ENCODE measurements at places on chromosomes 16 and 17.

DNA sequence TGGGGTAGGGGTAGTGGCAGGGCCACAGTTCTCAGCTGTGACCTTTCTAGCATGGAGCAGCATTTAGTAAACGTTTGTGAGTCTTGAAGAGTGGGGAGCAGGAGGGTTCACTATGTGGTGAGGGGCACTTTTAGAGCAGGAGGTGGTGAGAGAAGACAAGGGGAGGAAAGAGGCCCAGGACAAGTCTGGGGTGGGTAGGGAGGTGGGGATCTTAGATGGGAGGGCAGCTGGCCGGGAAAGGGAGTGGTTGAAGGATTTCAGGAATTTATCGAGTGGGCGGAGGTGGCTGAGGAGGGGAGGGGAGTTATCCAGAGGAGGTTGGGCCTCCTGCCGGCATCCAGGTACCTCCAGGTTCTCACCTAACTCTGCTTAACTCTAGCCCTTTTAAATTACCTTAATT lies 1.9 kb downstream of the CLEC16A start:
- H3K27ac ChIP-seq: peak overlapping the region; percentile 89
- DNase-seq: no peak
- H3K36me3 ChIP-seq: no peaks in the 10 kb centered on the region
- no peak overlapping the region for H3K4me3 ChIP-seq

DNA sequence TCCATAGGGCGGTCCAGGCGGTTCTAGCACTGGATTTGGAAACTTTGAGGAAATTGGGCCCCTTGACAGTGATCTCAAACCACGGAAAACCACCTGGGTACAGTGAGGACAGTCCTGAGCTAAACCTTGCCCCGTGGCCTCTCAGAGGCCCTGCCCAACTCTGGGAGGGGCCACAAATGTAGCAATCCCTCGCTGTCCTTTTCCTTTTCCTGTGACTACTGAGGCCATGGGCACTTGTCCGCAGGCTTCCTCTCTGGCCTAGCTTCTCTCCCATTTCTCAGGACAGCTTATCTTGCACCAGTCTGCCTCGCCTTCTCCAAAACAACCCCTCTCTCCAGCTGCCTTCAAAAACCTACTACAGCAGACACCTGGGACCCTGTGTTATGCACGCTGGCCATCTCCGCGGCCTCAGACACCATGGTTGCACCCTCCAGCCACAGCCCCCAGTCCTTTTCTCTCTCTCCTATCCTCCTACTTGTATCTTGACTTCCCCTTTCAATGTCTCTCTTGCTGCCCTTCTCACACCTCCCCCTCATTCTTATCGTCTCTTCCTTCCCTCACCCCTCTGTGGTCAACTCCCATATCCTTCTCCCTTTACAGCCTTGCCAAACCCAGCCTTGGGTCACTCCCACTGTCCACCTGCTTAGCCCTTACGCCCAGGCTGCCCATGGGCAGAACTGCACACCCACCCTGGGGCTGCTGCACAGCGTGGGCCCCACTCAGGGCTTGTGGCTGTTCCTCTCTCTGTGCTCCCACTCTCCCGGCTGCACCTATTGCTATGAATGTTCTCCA lies 7.6 kb downstream of the SCPEP1 start:
- peaks cover 73% of the 10 kb centered on the region for H3K36me3 ChIP-seq
- no peaks in the 10 kb centered on the region for H3K27me3 ChIP-seq
- peak overlapping the region; percentile 47 for H3K27ac ChIP-seq
- H3K4me1 ChIP-seq: peaks cover 18% of the 10 kb centered on the region
- DNase-seq: peak; percentile 40

GRCh38 chr16:86673090-86673955 lies 95.0 kb downstream of the FOXL1 start:
- no peak overlapping the region for H3K27ac ChIP-seq
- no peaks in the 10 kb centered on the region for H3K36me3 ChIP-seq
- H3K4me1 ChIP-seq: no peaks in the 10 kb centered on the region
- no peak overlapping the region for H3K4me3 ChIP-seq

DNA sequence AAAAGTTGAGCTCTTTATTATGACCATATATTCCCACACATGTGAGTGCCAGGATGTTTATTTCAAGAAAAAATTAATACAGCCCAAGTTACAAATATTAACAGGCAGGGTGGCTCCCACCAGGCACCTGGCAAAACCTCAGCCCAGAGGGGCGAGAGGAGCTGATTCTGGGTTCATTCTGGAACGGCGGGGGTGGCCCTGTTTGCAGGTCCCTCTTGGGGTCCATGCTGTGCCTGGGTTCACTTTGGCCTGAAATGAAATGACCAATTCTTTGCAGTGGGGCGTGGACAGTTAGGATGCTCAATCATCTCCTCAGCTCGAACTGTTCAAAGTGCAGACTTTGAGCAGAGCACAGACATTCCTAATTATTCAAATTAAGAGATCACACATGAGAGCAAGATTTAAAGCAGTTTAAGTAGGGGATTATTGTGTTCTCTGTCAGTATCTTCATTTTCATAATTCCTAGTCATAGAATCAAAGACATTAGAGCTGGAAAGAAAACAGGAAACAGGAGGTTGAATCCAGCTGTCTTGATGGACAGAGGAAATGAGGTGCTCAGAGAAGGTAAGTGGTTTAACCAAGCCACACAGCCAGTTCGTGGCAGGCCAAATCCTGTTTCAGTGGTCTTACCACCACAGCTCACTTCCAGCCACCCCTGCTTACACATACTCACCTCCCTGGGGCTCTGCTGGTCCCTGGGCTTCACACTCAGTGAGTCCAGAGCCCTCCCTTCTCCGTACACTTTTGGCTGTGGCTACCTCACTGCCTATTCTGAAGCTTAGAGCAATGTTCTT lies 363.9 kb upstream of the TNRC6C start:
- H3K4me1 ChIP-seq: no peaks in the 10 kb centered on the region
- no peaks in the 10 kb centered on the region for H3K36me3 ChIP-seq
- H3K27ac ChIP-seq: no peak overlapping the region
- no peaks in the 10 kb centered on the region for H3K27me3 ChIP-seq
- H3K4me3 ChIP-seq: no peak overlapping the region

DNA sequence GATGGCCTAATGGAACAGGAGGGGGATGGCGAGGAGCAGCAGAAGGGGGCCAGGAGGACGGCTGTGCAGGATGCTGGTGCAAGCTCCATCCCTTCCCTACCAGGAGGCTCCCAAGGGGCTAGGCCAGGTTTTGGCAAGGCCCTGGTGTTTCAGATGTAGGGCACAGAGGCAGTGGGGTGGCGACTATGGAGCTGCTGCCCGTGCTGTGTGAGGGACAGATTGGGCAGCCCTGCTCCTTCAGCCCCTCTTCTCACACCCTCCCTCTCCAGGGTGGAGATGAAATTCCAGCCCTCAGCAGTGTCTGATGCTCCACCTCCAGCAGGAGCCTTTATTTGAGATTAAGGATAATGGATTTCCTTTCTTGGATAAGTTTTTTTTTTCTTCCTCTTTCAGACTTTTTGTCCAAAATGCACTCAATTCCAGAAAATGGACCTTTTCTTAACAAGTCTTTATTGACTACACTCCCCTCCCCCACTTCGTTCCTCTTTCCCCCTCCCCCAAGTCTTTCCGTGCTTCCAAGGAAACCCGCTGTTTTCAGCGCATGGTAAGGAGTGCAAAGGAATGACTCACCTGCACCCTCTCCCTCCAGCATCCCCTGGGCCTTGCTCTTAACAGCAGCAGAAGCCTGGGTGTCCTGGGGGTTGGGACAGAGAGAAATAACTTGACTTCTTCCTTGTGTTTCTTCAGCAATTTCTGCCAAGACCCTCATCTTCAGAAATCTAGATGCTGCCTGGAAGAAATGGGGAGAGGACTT lies 95.2 kb downstream of the CCDC182 start:
- no peak for DNase-seq
- H3K27me3 ChIP-seq: no peaks in the 10 kb centered on the region
- no peak overlapping the region for H3K27ac ChIP-seq
- H3K36me3 ChIP-seq: no peaks in the 10 kb centered on the region
- no peak overlapping the region for H3K4me3 ChIP-seq

- no peaks in the 10 kb centered on the region for H3K27me3 ChIP-seq
- no peak for DNase-seq
- H3K4me1 ChIP-seq: no peaks in the 10 kb centered on the region
- no peak overlapping the region for H3K27ac ChIP-seq
- no peak overlapping the region for H3K4me3 ChIP-seq
These were observed 24.1 kb upstream of the POLR3E start for GRCh38 chr16:22272870-22273650.

- H3K36me3 ChIP-seq: peaks cover 16% of the 10 kb centered on the region
- DNase-seq: peak; percentile 65
- H3K4me1 ChIP-seq: peaks cover 22% of the 10 kb centered on the region
- no peak overlapping the region for H3K27ac ChIP-seq
- H3K27me3 ChIP-seq: no peaks in the 10 kb centered on the region
These were observed 98.0 kb downstream of the TBC1D16 start for GRCh38 chr17:79937391-79938335.
